ENCODE measurements at places on chromosomes 2 and 18. TPM values are rescaled to one million over a fixed set of nuclear protein-coding genes. Genes with fewer than 3 reads are reported as not detected.

ITPRIPL1 gene
- 5.7 TPM for total RNA-seq

MOCOS gene
- total RNA-seq: 1.2 TPM

RAPGEF4 gene
- 29.5 TPM for total RNA-seq

TACR1 gene
- 1.4 TPM for total RNA-seq
